ENCODE measurements at places on chromosomes 12 and 14.
A peak's percentile ranks its signal among the peaks of the same experiment; 100 is the strongest.

- no peak for DNase-seq
These were observed 56.9 kb downstream of the LIN52 start for GRCh38 chr14:74141703-74142102.

DNA sequence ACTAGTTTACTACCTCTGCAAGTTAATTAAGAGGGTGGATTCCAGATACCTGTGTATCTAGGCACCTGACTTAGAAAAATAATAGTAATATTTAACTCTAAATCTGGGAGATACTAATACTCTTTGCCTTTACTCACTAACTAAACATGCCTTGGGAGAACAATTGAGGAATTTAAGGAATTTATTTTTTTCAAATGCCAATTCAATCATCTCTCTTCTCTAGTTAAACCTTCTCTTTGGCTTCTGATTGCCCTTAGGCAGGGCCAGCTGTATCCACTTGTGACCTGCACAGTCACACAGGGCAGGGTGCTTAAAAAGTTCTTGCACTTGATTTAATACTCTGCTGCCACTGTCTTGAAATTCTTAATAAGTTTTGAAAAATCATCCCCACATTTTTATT, 142.4 kb downstream of the PLCZ1 start:
- no peak for DNase-seq

DNA sequence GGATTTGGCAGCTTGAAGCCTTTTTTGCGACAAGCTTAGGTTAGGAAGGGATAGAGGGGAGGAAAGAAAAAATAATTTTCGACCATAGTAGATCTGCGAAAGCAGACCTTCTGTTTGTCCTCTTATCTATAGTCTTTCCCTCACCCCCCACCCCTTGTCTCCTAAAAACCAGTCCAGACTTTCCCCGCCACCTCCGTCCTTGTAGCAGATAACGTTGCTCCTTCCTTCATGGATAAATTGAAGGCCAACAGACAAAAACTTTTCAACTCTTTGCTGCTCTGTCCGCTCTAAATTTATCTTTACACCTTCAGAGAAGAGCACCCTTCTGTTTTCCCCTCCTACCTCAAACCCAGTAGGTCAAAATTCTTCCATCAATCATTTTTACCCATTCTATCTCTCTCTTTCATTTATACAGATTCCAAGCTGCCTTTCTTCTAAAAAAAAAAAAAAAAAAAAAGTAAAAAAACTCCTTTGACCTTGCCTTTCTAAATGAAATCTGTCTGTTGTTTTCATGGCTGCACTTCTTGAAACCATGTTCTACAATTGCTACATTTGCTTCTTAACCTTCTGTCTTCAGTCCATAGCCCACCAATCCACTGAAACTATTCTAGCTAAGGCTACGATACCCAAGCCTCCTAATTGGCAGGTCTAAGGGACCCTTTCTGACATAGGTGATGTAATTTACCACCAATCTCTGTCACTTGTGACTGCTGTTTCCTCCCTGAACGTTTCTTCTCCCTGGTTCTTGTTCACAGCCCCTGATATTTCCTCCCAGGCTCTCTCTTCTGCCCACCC, 11.1 kb upstream of the NEMF start:
- no peak for DNase-seq

- DNase-seq, result no peak
These were observed 77.6 kb upstream of the DACT1 start for GRCh38 chr14:58560208-58560607.

DNA sequence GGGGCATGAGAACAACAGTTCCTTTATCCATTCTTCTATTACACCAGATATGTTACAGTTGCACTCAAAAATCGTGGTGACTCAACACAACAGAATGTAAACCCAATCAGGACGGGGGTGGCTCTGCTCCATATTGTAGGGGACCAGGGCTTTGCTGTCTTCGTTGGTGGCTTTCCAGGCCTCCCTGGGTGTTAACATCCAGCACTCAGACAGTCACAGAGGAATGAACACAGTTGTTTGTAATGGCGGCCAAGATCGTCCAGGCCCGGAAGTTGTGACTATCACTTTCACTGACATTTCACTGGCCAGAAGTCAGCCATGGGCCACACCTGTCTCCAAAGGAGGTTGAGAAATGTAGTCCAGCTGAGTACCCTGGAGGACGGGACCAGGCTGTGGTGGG, 204.1 kb downstream of the CACNA1C start:
- no peak for DNase-seq

GRCh38 chr12:113180333-113180732, 4.9 kb downstream of the DDX54 start:
- DNase-seq, result no peak

- no peak for DNase-seq
These were observed 918 bp downstream of the RNASE1 start for GRCh38 chr14:20801726-20802125.

DNA sequence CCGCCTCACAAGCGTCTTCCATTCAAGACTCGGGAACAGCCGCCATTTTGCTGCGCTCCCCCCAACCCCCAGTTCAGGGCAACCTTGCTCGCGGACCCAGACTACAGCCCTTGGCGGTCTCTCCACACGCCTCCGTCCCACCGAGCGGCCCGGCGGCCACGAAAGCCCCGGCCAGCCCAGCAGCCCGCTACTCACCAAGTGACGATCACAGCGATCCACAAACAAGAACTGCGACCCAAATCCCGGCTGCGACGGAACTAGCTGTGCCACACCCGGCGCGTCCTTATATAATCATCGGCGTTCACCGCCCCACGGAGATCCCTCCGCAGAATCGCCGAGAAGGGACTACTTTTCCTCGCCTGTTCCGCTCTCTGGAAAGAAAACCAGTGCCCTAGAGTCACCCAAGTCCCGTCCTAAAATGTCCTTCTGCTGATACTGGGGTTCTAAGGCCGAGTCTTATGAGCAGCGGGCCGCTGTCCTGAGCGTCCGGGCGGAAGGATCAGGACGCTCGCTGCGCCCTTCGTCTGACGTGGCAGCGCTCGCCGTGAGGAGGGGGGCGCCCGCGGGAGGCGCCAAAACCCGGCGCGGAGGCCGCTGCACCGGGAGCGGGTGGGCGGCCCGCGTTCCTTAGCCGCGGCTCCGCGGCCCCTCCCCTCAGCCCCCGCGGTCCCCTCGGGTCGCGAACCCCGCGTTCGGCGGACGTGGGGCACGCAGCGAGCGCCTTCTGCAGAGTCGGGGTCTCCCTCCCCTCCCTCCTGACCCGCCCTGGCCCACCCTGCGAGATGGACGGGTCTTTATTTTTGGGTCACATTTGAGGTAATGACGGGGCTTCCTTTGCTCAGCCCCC, at the start of gene UBC:
TSS of gene UBC (minus strand) at position 259 of the 847 bp plus-strand sequence. CDS start 879 bp downstream, outside the sequence.
- peak; percentile 86 for DNase-seq

DNA sequence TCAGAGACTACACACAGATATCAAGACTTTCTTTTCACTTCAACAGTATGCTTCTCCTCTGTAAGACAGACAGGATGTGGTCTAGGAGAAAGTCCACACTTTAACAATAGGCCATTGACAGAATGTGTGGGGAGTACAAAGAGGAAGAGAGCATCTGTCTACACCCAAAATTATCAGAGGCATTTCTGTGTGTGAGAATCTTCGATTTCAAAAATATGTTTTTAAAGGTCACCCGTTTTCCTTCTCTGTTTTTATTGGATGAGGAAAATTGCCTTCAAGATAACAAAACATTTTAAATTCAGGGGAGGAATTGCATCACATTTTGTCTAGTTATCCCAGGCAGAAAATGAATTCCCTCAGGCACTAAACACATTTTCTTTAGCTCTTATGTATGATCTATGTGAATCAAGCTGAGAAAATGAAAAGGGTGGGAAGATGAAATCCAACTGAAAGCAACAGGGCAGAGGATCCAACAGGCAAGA, 16.4 kb downstream of the NAV3 start:
- DNase-seq, result no peak

DNA sequence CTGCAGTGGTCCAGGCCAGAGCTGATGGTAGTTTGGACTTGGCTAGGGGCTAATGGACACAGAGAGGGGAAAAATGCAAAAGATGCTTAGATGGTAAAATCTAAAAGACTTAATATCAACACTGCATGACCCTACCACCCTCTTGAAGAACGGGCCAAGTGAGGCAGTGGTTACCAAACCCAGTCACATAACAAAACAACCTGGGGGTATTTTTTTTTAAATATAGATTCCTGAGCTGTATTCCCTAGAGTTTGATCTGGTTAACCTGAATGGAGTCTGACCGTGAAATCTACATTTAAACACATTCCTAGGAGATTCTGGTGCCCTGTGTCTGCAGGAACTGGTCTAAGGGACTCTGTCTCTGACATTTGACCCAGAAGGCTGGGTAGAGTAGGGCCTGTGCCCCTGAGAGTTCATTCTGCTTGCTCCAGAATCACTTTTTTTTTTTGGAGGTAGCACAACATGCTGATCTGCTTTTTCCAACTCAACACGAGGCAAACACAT, 15.7 kb downstream of the ABHD4 start:
- no peak for DNase-seq

DNA sequence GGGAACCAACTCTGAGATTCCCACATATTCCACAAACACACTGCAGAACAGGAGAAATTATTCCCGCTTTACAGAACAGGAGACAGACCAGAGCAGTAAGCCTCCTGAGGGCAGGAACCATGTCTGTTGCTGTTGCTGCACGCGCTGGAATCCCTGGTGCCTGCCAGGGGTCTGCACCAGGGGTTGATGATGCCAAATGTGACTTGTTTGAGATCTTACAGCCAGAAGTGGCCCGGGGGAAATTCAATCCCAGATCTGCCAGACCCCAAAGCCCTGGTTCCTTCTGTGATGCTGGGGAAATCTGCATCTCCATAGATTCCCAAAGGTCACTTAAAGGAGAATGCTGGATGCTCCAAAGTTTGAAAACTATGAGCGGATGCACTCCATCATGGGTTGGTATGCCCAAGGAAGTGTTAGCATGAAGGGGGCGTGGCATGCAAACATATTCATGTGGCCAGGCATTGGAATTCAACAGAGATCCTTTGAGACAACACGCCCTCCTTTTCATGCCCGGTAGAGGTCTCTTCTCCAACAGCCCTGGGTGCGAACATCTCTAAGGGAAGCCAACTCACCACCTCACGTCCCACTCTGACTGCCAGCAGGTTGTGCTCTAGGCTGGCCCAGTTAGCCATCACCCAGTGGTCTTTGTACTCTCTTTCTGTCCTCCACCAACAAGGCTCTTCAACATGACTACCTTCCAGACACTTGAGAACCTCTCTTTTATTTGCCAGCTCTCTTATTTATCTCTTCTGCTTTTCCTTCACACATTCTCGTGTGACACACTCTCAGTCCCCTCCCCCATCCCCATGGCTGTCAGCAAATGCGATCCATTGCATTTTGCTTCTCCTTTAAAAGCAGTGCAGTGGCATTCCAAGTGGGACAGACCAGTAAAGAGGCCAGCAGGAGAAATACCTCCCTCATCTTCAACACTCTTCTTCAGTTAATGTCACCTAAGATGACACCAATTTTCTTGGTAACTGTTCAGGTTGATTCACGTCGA, 131.3 kb downstream of the ZFP36L1 start:
- DNase-seq, result no peak

DNA sequence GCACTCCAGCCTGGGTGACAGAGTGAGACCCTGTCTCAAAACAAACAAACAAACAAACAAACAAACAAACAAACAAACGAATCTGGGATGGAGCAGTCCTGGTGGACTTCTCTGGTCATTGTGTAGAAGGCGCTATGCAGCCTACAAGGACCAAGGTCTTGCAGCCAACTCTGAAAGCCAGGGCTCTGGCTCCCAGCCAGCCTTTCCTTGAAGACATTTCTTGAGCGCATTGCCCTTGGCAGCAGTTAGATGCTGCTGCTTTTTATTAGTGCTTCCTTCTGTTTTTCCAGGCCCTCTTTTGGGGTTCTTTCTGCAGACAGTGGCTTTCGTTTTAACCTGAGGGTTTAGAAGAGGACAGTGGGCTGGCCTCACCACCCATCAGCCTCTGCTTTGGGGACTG, 20.2 kb downstream of the CCDC177 start:
- DNase-seq, result no peak

GRCh38 chr12:121356657-121357056, 4.4 kb upstream of the ANAPC5 start:
- DNase-seq, result no peak

- no peak for DNase-seq
These were observed 168.0 kb downstream of the ALX1 start for GRCh38 chr12:85448031-85448430.

DNA sequence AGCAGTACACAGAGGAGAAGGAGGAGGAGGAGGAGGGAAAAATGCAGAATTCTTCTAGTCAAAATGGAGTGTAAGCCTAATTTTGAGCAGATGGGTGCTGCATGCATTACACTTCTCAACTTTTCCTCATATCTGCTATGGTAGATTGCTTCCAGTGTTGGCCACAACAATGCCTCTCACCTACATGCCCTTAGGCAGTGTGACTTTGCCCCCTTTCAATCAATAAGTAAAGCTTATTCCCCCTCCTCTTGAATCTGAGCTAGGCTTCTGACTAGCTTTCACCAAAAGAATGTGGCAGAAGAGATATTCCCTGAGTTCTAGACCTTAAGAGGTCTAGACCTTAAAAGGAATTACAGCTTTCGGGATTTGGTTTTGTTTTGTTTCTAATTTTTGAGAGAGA, 3.2 kb upstream of the METTL3 start:
- no peak for DNase-seq

DNA sequence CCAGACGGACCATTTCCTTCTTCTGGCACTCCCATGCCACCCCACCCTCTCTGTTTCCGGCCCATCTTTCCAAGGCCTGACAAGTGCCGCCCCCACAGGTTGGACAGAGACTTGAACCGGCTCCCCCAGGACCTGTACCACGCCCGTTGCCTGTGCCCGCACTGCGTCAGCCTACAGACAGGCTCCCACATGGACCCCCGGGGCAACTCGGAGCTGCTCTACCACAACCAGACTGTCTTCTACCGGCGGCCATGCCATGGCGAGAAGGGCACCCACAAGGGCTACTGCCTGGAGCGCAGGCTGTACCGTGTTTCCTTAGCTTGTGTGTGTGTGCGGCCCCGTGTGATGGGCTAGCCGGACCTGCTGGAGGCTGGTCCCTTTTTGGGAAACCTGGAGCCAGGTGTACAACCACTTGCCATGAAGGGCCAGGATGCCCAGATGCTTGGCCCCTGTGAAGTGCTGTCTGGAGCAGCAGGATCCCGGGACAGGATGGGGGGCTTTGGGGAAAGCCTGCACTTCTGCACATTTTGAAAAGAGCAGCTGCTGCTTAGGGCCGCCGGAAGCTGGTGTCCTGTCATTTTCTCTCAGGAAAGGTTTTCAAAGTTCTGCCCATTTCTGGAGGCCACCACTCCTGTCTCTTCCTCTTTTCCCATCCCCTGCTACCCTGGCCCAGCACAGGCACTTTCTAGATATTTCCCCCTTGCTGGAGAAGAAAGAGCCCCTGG, 1.2 kb upstream of the CMTM5 start:
- DNase-seq, result no peak

DNA sequence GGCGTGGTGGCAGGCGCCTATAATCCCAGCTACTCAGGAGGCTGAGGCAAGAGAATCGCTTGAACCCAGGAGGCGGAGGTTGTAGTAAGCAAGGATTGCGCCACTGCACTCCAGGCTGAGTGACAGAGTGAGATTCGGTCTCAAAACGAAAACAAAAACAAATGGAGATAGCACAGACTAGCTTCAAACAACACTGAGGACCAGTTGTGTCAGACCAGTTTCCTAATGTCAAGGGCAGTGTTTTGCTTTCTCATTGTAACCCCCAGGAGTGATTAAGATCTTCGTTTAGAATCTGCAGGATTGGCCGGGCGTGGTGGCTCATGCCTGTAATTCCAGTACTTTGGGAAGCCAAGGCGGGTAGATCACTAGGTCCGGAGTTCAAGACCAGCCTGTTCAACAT, 18.5 kb downstream of the RPGRIP1 start:
- DNase-seq, result no peak
